Activated T-helper 1 cell treated with anti-CD3 and anti-CD28 coated beads, Interleukin-12 subunit alpha, Interleukin-12 subunit beta, Interleukin-2, Interleukin-4 antibody, amounts not matched to agents 30 ng/mL and 10 ng/mL and 1 ng/mL, durations not matched to agents 14 hours and 24 hours and 36 hours (primary cell): ENCODE measurements at places on chromosomes 4 and X.

- DNase-seq = no peak
Measured at GRCh38 chr4:24935856-24936255, 23.0 kb upstream of the CCDC149 start.

DNA sequence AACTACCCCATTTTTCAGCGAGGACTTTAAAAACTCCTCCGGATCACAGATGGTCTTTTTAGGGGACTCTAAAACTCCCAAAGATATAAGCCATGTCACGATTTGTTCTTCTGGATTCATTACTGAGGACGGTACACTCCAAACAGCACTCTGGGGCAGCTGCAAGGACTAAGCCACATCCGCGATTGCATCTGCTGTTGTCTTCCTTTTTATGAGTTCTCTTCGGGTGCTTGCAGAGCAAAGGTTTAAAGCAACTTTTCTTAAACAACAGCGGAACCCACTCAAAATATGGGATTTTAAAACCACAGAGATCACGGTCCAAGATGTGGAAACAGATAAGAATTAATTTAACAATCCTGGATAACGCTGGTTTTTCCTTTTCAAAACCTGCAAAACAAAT, at the start of gene ARHGEF6:
TSS of gene ARHGEF6 (minus strand) at position 170 of the 400 bp plus-strand sequence. CDS start at position 120, 50 bp downstream.
- peak; percentile 9 for DNase-seq

- no peak for DNase-seq
Measured at GRCh38 chrX:103418811-103419340, 42.5 kb downstream of the BEX3 start.

DNA sequence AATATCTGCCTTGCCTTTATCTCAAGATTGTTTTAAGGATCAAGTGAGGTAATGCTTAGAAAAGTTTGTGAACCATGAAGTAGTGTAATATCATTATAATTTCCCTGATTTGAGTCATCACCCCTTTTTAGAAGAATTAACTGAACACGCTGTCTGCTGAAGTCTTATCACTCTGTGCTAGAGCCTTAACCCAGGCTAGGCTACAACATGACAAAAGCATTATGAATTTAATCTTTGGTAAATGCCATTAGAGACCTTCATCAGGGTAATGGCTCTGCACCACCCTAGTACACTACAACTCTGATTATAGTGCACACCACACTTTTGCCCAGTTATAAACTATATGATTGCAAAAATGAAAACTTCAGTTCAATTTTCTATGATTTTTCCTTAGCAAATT, 118.3 kb downstream of the ADGRL3 start:
- DNase-seq = no peak

GRCh38 chrX:103488332-103488731, 31.0 kb downstream of the RAB40A start:
- DNase-seq = no peak

- DNase-seq = no peak
Measured at GRCh38 chr4:128513664-128514484, 226.3 kb upstream of the PGRMC2 start.

DNA sequence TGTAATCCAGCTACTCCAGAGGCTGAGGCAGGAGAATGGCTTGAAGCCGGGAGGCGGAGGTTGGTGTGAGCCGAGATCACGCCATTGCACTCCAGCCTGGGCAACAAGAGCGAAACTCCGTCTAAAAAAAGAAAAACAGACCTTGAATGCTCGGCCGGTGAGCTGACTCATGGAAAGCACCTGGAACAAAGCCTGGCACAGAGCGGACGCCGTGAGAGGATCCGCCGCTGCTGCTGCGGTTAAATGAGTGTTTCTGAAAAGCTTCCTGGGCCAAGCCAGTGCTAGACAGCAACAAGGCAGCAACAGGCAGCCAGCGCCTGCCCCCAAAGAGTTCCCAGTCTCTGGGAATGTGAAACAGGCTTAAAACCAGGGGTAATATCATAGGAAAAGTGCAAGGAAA, 186.4 kb downstream of the AFAP1 start:
- no peak for DNase-seq

DNA sequence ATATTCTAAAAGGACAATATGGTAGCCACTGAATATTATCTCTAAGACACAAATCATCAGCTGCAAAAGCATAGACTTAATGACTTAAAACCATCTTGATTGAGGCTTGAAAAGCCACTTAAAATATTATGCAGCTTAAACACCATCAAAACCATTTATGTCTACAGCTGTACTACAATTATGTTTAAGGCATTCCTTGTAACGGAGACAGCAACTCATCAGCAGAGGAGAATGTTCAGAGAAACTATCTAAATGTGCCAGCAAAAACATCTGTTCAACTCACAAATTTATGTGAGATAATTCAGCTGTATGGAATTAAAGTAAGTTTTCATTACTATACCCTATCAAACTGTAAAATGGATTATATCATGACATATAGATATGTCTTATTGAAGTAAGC, 147.9 kb upstream of the CTSO start:
- no peak for DNase-seq

DNA sequence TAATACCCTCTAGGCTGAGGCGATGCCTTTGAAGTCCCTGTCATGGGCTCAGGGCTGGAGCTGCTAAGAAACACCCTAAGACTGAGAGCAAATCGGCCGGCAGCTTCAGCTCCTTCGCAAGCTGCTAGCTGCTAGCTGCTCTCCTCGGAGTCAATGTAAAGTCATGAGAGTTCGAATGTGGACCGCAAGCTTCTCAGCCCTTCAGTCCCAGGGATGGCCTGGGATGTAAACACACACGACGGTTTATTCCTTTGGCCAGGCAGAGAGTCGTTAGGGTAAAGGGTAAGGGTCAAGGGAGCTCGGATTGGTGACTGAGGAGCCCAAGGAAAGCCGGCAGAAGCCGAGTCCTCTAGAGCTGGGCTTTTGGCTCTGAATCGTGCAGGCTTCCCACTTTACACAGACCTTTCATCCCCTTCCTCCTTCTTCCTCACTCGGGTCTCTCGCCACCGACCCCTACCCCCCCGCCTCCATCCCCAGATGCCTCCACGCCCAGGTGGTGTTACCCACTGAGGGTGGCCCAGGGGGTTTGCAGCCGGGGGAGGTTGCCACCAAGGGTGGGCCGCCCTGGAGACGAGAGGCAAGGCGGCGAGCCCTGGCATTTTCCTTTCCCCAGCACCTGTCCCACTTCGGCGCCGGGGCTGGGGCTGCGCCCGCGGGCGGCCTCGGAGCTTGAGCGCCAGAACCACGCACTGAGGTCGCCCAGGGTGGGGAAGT, 3.1 kb upstream of the BCORL1 start:
- no peak for DNase-seq

DNA sequence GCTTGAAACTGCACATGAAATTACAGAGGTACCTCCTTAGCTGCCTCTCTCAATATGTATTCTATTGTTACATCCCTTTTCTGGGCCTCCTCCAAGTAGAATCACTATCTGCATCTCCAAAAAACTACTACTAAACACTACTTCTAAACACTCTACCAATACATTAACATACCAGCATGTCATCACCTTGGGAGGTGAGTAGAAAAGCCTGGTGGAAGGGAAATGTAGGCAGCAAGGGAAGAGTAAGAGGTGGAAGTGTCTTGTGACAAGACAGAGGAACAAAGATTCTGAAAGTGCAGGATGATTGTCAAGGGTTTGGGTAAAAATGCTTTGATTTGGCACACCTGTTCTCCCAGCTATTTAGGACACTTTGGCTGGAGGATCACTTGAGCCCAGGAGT, 3.5 kb downstream of the AFM start:
- DNase-seq = no peak

- DNase-seq = no peak
Measured at GRCh38 chr4:180057891-180058671, 2185.1 kb upstream of the TENM3 start.

GRCh38 chr4:54840992-54841768, 183.4 kb downstream of the KIT start:
- DNase-seq = no peak
